Activated CD4-positive, alpha-beta T cell treated with anti-CD3 and anti-CD28 coated beads, Interleukin-2, amount 50 U/mL, for 48 hours (primary cell): ENCODE measurements at places on chromosomes 16 and 17.
A peak's percentile ranks its signal among the peaks of the same experiment; 100 is the strongest.

- no peak for DNase-seq
Measured at GRCh38 chr16:89473791-89474414, 16.5 kb downstream of the ANKRD11 start.

- peak; percentile 27 for DNase-seq
Measured at GRCh38 chr17:57607553-57608120, 137.5 kb downstream of the CCDC182 start.

DNA sequence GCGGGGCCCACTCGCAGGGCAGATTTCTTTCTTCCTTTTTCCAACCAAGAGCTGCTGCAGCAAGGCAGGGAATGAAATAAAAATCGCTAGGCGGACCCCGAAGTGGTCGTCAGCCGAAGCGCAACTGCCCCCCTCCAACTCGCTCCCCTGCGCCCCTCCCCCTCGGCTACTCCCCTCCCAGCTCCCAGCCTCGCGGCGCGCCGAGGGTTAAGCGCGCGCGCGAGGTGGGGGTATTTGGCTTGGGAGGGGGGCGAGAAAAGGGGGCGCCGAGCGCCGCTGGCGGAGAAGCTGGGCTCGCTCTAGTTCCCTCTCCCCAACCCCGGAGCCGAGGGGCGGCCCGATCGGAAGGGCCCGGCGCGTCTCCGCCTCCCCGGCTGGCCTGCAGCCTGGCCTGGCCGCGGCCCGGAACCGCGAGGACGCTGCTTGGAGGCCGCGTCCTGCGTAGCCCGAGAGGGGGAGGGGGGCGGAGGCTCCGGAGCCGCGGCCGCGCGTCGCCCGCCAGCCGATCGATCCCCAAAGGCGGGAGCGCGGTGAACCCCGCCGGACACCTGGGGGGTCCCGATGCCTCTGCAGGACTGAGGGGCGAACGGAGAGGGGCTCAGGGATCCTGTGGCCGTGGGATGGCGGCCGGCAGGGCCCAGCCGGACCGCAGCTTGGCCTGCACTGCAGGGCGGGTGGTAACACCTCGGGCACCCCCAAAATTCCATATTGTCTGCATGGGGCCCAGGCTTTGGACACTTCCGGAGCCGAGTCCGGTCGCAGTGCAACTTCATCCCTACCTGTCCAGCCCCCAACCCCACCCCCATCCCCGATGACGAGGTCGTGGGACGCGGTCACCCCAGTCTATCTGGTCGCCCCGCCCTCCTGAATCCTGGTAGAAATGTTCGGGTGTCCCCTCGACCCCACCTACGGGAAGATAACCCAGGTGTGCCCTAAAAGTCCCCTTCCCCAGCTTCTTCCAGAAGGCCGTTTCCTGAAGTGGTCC lies 4.9 kb upstream of the CBX4 start:
- no peak for DNase-seq

GRCh38 chr16:69069504-69069903 lies 35.9 kb upstream of the HAS3 start:
- DNase-seq = no peak

DNA sequence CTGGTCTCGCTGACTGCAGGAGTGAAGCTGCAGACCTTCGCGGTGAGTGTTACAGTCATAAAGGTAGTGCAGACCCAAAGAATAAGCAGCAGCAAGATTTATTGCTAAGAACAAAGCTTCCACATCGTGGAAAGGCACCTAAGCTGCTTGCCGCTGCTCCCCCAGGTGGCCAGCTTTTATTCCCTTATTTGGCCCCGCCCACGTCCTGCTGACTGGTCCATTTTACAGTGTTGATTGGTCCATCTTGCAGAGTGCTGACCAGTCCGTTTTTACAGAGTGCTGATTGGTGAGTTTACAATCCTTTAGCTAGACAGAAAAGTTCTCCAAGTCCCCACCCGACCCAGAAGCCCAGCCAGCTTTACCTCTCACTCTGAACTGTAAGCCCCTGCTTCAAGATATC lies 227.8 kb downstream of the ABCC12 start:
- no peak for DNase-seq
